ENCODE measurements at places on chromosomes 11 and 22.

- DNase-seq = no peak
These were observed 425.4 kb downstream of the JRKL start for GRCh38 chr11:96815236-96815635.

DNA sequence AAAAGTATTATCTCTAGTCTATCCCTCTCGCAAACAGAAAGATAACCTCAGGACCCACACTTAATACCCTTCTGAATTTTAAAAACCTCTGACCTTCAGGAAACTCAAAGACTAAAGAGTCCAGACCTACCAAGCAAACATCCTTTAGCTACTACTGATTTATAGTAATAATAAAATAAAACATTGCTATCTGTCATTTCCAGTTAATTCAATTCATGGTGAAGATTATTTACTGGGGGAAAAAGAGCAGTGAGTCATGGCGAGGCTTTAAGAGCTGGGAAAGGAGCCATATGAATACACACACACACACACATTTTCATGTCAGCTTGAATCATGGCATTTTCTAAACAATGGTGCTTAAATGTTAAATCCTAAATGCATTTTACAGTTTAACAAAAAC is 87.1 kb downstream of the FAM76B start:
- DNase-seq = peak; percentile 73

GRCh38 chr11:39772525-39773137 is 1686.8 kb downstream of the LRRC4C start:
- no peak for DNase-seq

DNA sequence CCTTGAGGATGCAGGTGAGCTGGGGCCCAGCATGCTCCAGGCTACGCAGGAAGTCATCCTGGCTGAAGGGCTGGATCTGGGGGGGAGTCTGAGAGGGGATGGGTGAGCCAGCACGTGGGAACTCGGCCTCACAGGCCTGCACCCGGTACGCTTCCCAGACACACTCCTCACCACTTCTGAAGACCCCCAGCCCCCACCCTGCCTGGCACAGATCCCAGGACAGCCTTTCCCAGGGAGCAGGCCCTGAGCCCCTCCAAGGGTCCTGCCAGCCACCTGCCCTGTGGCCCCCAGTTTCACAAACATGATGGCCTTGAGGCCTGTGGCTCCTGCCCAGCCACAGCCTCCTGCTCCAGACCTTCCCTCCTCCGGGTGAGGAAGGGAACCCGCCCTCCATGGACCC is 5.6 kb upstream of the PLXNB2 start:
- DNase-seq = no peak

GRCh38 chr11:77444261-77444660 is 29.6 kb downstream of the PAK1 start:
- no peak for DNase-seq

- no peak for DNase-seq
These were observed 12.6 kb upstream of the SPON1 start for GRCh38 chr11:13949876-13950275.

DNA sequence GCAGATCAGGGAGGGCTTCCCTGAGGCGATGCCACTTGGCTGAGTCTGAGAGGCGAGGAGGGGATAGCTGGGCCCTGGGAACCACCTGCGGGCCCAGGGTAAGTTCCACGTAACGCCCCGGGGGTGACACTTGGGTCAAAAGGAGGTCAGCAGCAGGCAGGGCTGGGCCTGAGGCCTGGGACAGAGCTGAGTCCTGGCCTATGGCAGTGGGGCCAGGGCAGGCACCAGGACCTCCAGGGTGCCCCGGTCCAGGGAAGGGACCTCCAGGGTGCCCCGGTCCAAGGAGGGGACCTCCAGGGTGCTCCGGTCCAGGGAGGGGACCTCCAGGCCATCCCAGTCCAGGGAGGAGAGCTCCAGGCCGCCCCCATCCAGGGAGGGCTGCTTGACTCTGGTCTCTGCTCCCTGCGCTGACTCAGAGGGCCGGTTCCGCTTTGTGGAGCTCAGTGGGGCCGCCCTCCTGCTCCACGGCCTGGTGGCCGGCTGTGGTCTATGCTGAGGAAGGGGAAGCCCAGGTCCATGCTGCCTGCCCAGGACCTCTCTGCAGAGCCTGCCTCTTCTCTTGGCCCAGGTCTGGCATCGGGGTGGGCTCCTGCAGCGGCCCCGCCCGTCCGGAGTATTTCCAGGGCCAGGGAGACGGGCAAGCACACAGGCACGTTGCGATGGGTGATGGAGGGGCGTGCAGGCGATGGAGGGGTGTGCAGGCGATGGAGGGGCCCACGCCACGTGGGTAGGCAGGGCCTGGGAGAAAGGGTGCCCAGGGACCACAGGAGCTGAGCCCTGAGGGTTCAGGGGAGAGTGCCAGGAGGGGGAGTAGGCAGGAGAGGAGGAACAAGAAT is 19.5 kb upstream of the WNT7B start:
- DNase-seq = no peak

GRCh38 chr11:108319541-108320145 is 96.8 kb downstream of the ATM start:
- DNase-seq = no peak

DNA sequence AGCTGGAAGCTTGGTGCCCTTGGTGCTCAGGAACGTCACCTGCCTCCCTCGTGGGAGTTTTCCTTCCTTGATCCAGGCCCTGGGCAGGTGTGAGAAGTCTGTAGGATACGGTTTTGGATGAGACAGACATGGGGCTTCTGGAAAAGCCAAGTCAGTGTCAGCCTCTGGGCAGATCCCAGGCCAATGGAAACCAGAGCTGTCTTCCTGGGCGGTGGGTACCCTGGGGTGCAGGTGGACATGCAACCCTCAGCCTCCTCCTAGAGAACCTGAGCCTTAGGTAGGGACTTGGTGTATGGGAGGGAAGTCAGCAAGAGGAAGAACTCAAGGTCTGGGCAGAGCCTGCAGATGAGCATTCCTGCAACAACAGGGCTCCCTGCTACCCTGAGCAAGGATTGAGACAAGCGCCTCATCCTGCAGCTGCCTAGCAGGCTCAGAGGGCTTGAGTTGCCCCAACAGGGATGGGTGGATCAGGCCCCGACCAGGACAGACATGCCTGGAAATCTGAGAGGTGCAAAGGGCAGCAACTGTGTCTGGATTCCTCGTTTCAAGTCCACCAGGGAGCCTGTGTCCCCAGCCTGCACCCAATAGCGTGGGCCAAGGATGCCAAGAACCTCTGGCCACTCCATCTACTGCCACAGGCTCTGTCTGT is 37.6 kb upstream of the SYT13 start:
- no peak for DNase-seq

DNA sequence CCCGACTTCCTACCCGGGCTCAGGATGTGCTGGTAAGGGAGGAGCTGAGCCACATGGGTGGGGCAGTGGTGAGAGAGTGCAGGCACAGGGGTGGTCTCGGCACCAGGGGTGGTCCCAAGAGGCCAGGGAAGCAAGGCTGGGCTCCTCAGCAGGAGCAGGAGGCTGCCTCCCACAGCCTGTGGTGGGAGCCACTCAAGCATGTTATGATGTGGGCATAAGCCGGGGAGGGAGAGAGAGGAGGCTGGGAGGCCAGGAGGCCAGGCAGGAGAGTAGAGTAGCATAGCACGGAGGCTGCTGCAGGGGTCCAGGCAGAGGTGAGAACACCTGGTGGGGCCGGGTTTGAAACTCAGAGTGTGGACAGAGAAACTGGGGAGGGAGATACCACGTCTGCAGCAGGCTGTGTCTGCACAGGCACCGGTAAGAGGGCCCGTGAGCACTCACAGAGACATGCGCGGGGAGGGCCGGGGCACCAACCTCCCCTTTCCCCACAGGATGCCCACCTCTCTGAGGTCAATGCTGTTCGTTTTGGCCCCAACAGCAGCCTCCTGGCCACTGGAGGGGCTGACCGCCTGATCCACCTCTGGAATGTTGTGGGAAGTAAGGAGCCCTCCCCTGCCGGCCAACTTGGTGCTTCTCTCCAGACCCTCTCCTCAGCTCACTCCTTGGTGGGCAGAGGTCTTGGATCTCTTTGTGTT is 10.7 kb downstream of the ATG16L2 start:
- DNase-seq = no peak

- no peak for DNase-seq
These were observed 14.7 kb downstream of the ZBTB44 start for GRCh38 chr11:130299978-130300377.

GRCh38 chr11:116420770-116421528 is 351.8 kb downstream of the BUD13 start:
- no peak for DNase-seq

DNA sequence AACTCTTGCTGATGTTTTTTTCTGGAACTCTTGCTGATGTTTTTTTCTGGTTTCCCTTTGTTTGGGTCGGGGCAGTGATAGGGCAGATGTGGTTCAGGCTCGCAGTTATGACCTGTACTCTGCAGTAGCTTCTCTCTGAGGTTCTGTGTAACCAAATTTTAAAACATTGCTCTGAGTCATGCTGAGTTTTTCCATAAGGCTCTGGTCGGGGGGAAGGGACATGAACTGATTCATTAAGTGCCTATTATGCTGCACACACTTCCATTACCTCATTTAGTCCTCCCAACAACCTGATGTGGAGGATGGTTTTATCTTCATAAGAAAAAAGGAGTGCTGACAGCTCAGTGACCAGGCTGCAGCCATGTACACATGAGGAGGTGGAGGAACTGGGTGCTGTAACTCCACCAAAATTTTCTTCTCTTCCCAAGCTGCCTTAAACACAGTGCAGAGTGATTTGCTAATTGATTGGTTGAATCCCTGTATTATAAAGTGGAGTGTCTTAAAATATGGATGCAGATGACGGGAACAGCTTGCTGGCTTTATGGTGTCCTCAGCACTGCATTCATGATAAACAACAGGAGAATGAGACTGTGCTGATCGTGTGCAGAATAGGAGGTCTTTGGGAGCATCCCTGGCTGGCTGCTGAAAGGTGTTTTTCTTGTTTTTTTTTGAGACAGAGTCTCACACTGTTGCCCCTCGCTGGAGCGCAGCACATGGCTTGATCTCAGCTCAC is 19.1 kb downstream of the TNRC6B start:
- no peak for DNase-seq

DNA sequence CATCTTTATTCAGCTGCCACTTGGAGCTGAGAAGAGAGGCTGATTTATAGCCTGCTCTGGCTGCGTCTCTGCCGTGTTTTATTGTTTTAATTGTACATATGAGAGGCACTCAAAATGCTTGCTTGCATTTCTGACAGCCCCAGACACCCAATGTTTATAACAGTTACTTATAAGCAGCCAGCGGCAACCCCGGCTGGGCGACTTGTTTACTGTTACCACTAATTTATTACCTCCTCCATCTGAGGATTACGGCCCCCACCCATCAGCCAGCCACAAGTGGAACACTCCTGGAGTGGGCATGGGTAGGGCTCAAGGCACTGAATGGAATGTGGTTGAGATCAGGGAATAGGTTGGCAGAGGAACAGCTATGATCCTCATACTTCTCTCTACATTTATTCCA is 61.2 kb downstream of the CLPB start:
- DNase-seq = no peak

- DNase-seq = no peak
These were observed 3.6 kb downstream of the TCIRG1 start for GRCh38 chr11:68042219-68043028.

DNA sequence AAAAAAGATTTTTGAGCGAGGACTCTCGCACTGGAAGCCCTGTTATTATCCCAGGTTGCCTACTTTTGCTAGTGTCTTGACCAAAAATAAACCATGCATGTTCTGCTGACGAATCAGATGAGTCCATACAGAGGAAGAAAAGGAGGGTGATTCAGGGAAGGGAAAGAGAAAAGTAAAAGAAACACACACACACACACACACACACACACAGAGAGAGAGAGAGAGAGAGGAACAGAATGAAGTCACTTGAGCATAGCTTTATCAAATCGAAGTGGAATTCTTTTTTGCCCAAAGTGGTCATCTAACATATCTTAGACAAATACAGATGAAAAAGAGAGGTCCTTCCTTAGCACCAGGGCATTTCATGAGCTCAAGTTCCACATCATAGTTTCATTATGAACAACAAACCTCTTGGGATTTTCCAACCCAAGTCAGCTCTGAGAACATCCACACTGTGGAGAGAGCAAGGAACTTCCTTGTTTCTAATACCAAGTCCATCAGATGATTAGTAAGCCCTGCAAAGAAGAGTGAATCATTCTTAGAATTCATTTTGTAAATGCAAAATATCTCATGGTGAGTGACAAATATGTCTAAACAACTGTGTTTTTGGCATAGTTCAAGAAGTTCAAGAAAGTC is 7.7 kb upstream of the MMP12 start:
- no peak for DNase-seq
